Brain (organoid and tissue), 16 donors: ENCODE measurements at places on chromosomes 4 and X.

- DNase-seq = no peak
Measured at GRCh38 chrX:100264200-100264599, 145.9 kb downstream of the PCDH19 start.

- DNase-seq = no peak
Measured at GRCh38 chr4:23022032-23022431, 329.3 kb downstream of the GBA3 start.

DNA sequence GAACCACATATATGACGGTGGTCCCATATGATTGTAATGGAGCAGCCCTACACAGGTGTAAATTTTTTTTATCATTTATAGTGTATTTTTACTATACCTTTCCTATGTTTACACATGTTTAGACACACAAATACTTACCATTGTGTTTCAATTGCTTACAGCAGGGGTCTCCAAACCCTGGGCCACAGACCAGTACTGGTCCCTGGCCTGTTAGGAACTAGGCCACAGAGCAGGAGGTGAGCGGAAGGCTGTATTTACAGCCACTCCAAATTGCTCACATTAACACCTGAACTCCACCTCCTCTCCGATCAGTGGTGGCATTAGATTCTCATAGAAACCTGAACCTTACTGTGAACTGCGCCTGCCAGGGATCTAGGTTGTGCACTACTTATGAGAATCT is 201.8 kb upstream of the NDST4 start:
- no peak for DNase-seq

- no peak for DNase-seq
Measured at GRCh38 chr4:147607471-147607870, 9.7 kb upstream of the TMEM184C start.

GRCh38 chr4:87121341-87122065 is 98.9 kb downstream of the KLHL8 start:
- no peak for DNase-seq

DNA sequence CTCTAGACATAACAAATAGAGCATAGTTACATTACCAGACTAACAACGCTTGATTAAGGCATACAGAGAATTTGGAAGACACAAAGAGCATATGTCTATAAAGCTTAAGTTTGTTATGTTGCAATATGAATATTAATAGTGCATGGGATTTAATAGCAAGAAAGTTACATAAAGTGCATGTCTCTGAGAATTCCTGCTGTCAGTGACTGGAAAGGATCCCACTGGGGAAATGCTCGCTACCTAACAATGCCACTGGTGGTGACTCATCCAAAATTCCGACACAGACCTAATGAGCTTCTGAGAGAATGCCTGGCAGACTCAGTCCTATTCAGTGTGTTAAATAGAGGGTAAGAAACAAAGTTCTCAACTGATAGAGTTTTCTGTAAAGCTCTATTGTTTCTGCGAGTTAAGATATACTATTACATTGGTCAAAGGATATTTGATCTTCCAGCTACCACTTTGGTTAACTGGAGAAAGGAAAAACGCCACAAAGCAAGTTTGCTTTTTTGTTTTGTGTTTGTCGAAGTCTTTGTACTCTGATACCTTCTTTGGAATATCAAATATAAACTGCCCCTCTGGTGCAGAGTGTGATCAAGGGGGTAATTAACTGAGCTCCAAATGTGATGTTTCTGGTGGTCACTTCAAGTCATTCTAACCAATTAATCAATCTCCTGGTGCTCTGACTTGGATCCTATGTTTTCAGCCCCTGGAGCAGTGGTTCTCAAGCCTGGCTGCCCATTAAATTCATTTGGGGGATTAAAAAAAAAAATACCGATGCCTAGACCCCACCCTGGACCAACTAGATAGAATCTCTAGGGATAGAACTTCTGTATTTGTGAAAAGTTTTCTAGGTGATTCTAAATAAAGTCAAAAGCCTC is 107.9 kb downstream of the PALLD start:
- DNase-seq = peak; percentile 22

DNA sequence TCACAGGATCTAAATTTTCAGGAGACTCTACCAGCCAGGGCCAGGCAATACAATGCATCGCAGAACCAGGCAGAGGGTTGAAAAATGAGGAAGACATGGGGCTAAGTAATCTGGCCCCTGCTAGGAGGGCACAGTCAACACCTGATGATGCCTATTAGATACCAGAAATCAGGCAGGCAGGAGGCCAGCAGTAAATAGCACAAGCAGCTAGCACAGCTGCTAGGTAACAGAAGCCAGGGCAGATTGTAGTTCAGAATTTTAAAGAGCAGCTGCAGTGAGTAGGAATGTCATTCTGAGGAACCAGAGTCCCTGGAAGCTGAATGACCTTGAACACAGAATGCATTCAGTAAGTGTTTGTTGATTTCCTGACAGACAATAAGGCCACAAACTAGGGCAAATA is 38.8 kb upstream of the TRPC5OS start:
- peak; percentile 54 for DNase-seq

DNA sequence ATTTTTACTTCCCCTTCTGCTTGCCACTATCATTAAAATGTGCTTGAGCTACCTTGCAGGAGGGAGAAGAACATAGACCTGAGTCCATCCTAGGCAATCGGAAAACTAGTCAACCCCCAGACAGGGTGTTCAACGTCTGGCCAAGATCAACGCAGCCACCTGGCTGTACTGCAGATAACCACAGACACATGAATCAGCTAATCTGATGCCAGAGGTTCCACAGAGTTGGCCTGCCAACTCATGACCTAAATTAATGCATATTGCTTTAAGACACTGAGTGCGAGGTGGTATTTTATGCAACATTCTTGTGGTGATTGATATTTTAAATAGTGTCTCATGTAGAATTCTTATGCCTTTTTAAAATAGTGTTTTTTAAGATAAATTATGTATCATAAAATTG is 1283.8 kb upstream of the PABPC4L start:
- no peak for DNase-seq

DNA sequence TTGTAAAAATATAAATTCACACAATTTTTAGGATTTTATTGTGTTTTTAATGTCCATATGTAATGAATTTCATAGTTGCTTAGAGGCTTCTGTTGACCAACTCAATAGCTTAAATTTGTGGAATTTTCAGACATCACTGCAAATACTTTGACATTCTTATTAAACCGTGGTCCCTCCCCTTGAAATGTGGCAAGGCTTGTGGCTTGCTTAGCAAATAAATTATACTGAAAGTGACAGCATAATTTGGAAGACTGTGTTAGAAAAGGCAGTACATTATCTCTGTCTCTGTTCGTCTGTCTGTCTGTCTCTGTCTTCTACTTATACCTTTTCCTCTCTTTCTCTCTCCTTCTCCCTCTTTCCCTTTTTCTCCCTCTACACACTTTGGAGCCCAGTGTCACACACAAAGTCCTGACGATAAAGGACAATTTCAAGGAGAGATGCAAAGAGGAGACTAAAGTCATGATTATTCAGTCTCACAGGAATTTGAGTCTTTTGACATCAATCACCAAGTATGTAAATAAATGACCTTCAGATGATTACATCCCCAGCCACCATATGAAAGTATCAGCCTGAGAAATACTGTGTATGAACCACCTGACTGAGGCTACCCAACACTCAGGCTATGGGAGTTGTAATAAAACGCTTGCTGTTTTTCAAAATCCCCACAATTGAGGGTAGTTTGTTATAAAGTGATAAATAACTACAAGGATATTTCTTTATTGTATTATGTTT is 21.0 kb upstream of the UGT2B7 start:
- no peak for DNase-seq

- DNase-seq = no peak
Measured at GRCh38 chrX:2691543-2692220, 587 bp downstream of the CD99 start.

GRCh38 chr4:172543249-172543648 is 625.4 kb upstream of the GALNT7 start:
- DNase-seq = no peak

GRCh38 chrX:102063445-102064074 is 61.9 kb upstream of the TCEAL2 start:
- no peak for DNase-seq

GRCh38 chr4:30904588-30904987 is 184.4 kb downstream of the PCDH7 start:
- DNase-seq = no peak

GRCh38 chrX:66046612-66047235 is 6.8 kb upstream of the VSIG4 start:
- no peak for DNase-seq

DNA sequence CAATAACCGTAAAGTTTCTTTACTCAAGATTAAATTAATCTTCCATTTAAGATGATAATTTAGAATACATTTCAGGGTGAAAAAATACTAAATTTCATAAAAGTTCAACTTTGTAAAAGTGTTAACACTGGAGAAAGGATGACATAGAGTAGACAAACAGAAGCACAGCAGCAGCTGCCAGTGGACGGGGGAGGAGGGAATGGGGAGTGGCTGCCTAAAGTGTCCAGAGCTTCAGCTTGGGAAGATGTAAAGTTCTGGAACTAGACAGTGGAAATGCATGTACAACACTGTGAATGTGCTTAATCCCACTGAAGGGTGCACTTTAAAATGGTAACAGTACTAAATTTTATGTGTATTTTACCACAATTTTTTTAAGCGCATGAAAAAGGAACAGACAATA is 39.9 kb downstream of the RELL1 start:
- no peak for DNase-seq

DNA sequence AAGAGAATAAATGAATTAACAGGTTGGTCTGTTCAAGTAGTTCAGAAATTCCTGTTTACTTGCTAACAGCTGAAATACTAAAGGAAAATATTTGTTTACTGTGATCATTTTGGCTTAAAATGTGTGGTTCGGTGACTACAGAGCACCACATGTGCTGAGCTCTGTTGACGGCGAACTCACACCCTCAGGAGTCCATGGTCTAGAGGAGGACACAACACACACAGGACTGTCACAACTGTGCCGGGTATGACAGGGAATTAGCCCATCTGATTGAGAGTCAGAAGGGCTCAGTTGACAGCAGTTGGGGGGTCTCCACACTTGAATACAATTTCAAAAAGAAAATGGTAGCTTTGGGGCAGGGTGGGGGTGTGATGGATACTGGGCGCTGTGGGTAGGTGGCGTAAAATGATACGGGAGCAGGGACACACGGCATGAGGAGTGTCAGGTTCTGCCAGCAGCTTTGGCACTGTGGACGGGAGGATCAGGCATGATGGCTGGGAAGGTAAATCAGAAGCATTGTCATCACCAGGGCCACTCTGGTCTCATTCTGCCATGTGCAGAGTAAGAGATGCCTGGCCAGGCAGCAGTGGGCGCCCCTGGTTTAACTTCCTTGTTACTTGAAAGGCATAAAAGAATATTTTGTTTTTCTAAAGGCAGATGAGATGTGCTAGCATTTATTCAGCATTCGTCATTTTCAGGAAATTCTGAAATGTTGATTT is 33.3 kb downstream of the CLDN22 start:
- DNase-seq = no peak

DNA sequence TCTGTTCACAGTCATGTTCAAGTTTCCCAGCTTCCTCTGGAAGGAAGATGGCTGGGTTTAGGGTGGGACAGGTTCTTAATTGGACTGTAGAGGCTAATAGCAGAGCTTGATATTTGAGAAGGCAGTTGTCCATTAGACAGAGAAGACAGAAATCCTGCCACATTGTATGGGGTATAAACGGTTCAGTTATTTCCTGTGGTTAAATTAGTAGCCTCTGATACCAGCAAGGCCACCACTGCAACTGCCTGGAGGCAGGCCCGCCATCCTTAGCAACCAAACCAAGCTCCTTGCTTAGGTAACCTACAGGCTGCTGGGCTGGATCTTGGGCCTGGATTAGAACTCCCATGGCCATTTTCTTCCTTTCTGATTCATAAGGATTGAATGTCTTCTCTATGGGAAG is 1367.0 kb downstream of the PCDH7 start:
- DNase-seq = no peak

- no peak for DNase-seq
Measured at GRCh38 chr4:2963966-2964471, 648 bp downstream of the GRK4 start.

DNA sequence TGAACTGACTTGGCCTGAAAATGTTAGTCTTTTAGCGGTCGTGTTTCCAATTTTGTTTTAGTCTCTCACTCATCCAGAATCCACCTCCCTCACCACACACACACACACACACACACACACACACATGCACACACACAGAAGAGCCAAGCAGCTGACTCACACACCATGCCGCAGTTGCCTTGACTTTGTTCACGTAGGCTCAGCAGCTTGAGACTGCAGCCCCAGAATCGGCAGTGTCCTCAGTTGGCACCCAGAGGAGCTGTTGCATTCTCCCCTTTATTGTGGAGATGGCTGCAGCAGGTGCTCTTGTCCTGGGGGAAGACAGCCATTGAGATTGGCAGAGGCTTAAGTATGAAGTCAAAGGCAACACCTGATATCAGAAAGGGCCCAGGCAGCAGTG is 20.9 kb upstream of the XPNPEP2 start:
- no peak for DNase-seq

DNA sequence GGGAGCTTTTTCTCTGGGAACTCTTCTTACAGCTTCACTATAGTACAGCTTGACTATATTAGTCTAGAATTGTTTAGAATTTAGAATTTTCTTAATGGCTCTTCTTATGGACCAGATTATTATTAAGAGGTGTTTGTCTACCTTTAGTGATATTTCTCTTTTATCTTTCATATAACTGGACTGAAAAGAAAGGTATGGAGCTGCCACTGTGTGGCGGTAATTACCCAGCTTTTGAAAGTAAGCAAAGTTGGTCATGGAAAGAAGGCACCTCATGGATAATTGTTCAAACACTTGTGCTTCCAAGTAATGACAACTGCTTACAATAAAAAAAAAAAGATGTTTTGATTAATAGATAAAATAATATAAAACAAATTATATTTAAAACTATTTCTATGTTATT is 1112.5 kb downstream of the TECRL start:
- peak; percentile 4 for DNase-seq

- no peak for DNase-seq
Measured at GRCh38 chr4:162912482-162912881, 254.2 kb downstream of the NAF1 start.
